ENCODE measurements at places on chromosomes 4 and X.

GRCh38 chr4:1418494-1419285 is 12.4 kb upstream of the NKX1-1 start:
- no peak for DNase-seq
- peaks cover 69% of the 10 kb centered on the region for H3K27me3 ChIP-seq
- H3K4me1 ChIP-seq = no peaks in the 10 kb centered on the region
- H3K27ac ChIP-seq = no peak overlapping the region
- no peaks in the 10 kb centered on the region for H3K36me3 ChIP-seq

DNA sequence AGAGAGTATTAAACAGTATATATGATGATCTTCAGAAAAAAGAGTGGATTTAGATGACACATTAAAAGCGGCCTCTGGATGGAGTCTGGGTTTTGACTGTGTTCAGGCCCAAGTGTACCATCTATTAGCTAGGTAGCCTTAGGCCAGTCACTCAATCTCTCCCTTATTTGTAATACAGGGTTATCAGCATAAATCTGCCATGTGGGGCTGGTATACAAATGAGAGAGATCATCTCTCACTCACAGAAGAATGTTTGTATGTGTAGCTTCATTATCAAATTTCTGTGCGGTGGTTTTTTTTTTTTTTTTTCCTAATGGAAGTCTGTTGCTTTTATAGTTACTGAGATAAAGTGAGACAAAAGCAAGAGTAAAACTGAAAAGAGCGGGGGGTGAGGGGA is 12.7 kb downstream of the SLC2A9 start:
- no peaks in the 10 kb centered on the region for H3K36me3 ChIP-seq
- no peak for DNase-seq
- H3K4me1 ChIP-seq = no peaks in the 10 kb centered on the region
- H3K27me3 ChIP-seq = no peaks in the 10 kb centered on the region
- H3K27ac ChIP-seq = no peak overlapping the region
- H3K4me3 ChIP-seq = no peak overlapping the region

GRCh38 chrX:127570276-127570675 is 481.9 kb downstream of the ACTRT1 start:
- H3K4me1 ChIP-seq = no peaks in the 10 kb centered on the region
- no peaks in the 10 kb centered on the region for H3K27me3 ChIP-seq
- H3K36me3 ChIP-seq = no peaks in the 10 kb centered on the region
- DNase-seq = no peak

DNA sequence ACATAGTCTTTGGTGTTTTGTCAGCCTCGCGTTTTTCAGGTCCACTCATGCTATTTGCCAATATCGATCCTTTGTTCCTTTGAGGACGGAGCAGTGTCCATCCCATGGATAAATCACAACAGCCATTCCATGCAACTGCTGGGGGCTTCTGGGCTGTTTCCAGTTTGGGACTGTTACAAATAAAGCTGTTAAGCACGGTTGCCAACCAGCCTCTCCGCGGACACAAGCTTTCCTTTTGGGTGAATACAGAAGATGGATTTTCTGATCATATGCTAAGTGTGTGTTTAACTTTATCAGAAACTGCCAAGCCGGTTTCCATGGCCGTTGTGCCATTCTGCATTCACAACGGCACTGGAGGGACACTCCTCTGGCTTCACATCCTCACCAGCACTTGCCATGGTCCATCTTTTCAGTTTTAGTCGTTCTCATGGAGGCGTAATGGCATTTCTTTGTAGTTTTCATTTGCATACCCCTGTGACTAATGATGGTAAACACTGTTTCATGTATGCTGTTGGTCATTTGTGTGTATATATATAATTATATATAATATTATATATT is 67.8 kb downstream of the ABLIM2 start:
- no peak for DNase-seq
- H3K27me3 ChIP-seq = no peaks in the 10 kb centered on the region
- no peaks in the 10 kb centered on the region for H3K36me3 ChIP-seq
- no peak overlapping the region for H3K27ac ChIP-seq
- no peak overlapping the region for H3K4me3 ChIP-seq

Measured in cardiac muscle cell (in vitro differentiated cells and primary cell).